Activated naive CD4-positive, alpha-beta T cell treated with anti-CD3 and anti-CD28 coated beads for 36 hours (primary cell): ENCODE measurements at places on chromosomes 16 and 17. TPM values are rescaled to one million over a fixed set of nuclear protein-coding genes. Genes with fewer than 3 reads are reported as not detected.
A peak's percentile ranks its signal among the peaks of the same experiment; 100 is the strongest.

Gene CCL2
- not detected for total RNA-seq

Gene PERCC1
- 0.31 TPM for total RNA-seq

Gene ZFHX3
- 0.44 TPM for total RNA-seq

Gene SLFN14
- total RNA-seq, result not detected

Gene ARL5C
- not detected for total RNA-seq

Gene MEIOB
- 0.52 TPM for total RNA-seq

Gene KRT32
- not detected for total RNA-seq

Gene KRTAP4-7
- total RNA-seq, result not detected

Gene TBC1D3
- not detected for total RNA-seq

Gene ACSM2B
- not detected for total RNA-seq

Gene CFAP97D1
- not detected for total RNA-seq

- no peak for DNase-seq
Measured at GRCh38 chr17:13230350-13231264, 212.8 kb upstream of the ELAC2 start.

DNA sequence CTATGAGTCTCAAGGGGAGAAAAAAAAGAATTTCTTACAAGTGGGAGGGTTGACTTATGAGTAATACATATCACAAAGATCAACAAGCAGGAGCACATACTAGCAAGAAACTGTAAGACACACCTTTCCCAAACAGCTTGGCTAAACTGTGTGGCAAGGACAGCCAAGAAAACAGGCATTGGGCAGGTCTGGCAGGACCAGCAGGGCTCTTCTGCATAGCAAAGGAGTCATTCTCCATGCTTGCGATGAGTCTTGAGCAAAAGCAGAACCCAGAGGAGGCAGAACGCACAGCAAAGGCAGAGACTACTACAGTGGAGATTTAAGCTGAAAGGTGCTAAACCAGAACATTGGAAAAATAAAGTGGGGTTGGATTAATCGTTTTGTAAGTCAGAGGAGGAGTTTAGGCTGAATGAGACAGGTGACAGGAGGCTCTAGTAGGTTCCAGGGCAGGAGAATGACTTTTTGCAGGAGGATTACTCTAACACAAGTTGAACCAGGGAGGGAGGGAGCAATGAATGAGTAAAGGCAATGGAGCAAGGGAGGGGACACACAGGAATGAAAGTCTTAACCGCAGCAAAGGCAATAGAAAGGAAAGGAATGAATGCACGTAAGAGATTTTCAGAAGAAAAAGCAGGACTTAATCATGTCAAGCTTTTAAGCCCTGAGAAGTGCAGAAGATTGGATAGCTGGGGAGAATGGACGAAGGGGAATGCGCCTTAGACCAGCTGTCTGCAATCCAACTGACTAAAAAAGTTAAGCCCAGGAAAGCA is 2.7 kb downstream of the N4BP1 start:
- DNase-seq, result no peak

GRCh38 chr17:34511931-34512330 is 67.5 kb upstream of the TMEM132E start:
- no peak for DNase-seq

- DNase-seq, result no peak
Measured at GRCh38 chr16:52652033-52652432, 105.1 kb upstream of the TOX3 start.

GRCh38 chr16:3580251-3580651 is 3.0 kb upstream of the NLRC3 start:
- no peak for DNase-seq

- DNase-seq, result no peak
Measured at GRCh38 chr17:44000141-44000860, 4.1 kb upstream of the NAGS start.

DNA sequence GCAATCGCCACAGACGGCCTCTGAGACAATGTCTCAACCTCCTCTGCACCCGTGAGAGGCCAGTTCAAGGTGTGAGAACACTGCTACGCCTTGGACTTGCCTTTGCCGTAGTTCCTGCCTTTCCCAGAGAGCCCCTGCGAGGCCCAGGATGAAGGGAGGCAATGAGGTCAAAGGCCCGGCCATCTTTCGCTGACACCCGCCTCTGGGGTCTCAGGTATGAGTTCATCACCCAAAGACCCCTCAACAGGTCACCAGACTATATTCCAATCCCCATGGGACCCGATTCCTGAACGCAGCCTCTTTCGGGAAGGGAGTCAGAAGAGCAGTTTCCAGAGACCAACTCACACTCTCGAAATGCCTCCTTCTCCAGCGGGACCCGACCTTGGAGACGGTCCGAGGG is 573.5 kb downstream of the KCNJ18 start:
- no peak for DNase-seq

DNA sequence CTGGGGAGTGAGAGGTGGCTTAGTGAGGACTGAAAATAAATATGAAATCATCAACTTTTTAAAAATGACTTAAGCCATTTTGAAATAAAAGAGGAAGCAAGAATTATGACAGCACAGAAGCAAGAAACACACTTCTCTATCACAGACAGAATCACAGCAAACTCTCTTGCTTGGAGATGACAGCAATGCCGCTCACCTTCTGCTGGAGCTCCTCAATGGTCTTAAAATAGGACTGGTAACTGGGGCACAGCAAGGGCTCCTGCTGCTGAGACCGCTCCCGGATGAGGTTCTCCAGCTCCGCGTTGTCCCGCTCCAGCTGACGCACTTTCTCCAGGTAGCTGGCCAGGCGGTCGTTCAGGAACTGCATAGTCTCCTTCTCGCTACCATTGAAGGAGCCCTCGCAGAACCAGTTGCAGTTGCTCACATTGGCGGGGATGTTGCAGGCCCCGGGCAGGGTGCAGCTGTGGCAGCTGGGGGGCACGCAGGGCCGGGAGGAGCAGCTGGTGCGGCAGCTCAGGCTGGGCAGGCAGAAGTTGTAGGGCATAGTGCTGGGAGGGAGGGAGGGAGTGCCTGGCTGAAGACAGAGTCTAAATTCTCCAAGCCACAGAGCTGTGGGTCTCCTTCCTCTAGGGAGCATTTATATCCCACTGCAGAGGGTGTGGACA is at the start of gene KRT31:
TSS of gene KRT31 (minus strand) at position 613 of the 665 bp plus-strand sequence. CDS start at position 544, 69 bp downstream.
- DNase-seq, result no peak

GRCh38 chr17:50479522-50480141 is 972 bp downstream of the RSAD1 start:
- peak; percentile 76 for DNase-seq

GRCh38 chr17:50640686-50641351 is 6.1 kb downstream of the ABCC3 start:
- no peak for DNase-seq

- DNase-seq, result no peak
Measured at GRCh38 chr16:2702871-2703745, 16.9 kb downstream of the PRSS27 start.

DNA sequence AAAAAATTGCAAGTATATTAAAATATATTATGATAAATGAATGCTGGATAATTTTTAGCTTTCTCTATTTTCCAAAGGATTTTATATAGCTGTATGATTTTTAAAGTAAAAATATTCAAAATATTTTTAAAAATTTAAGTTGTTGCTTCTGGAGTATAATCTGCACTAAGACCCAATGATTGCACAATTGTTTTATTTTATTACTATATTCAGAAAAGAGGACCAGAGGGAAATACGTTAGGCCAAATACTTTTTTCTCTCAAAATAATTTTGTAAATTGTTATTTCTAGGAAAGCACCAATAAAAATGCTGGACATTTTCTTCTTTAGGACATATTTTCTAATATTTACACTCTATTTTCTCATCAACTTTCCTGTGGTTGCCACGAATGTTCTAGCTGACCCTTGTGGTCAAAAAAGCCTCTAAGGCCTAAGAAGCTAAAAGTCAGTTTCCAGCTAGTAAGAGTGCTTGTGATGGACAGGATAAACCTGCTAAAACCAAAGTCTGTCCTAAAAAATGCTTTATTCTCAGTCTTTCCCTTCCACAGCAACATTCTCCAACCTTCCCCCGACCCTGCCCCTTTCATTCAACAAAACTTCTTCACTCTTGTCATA is 31.2 kb downstream of the MMD start:
- no peak for DNase-seq

- no peak for DNase-seq
Measured at GRCh38 chr16:89785523-89786155, 30.8 kb downstream of the FANCA start.

GRCh38 chr17:57852092-57852954 is 2.5 kb upstream of the MRPS23 start:
- DNase-seq, result no peak

DNA sequence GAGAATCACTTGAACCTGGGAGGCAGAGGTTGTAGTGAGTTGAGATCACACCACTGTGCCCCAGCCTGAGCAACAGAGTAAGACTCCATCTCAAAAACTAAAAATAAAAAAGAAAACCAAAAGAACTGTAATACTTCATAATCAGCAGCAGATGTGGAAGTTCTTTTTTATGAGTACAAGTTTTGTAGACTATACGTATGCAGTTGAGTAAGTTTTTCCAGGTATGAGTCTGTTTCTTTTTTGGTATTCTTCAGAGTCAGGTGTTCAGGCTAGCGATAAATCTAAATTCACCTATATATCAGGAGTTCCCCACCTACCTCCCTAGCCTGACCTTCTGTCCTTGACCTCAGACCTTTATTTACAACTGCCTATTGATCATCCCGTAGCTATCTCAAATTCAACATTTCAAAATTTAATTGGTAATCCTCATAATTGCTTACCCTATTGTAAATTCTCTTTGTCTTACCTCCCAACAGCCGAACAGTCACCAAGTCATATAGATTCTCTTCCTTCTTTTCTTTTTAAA is 10.7 kb downstream of the DCTN5 start:
- DNase-seq, result no peak

DNA sequence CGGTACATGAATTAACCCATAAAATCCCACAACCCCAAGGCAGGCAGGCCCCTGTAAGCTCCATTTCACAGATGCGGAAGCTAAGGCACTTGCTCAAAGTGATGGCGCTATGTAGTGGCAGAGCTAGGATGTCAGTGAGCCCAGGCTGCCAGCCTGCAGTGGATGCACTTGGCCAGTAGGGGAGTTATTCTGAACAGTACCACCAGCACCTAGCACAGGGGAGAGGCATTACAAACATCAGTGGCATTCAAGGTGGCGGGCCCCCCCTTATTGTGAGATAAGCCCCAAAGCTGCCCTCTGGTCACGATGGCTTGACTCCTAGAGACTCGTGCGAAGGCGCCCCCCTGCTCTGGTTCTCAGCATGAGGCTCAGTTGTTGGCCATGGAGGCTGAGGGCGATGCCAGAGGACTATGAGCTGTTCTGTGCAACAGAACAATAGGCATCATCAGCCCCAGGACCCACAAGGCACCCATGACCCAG is 33.8 kb downstream of the GTF3C1 start:
- DNase-seq, result peak; percentile 34

GRCh38 chr16:15835136-15835878 is 21.5 kb downstream of the MYH11 start:
- no peak for DNase-seq

GRCh38 chr16:88804173-88804551 is 573 bp downstream of the CDT1 start:
- no peak for DNase-seq

GRCh38 chr17:7122381-7122780 is 7.8 kb upstream of the ASGR2 start:
- DNase-seq, result no peak

DNA sequence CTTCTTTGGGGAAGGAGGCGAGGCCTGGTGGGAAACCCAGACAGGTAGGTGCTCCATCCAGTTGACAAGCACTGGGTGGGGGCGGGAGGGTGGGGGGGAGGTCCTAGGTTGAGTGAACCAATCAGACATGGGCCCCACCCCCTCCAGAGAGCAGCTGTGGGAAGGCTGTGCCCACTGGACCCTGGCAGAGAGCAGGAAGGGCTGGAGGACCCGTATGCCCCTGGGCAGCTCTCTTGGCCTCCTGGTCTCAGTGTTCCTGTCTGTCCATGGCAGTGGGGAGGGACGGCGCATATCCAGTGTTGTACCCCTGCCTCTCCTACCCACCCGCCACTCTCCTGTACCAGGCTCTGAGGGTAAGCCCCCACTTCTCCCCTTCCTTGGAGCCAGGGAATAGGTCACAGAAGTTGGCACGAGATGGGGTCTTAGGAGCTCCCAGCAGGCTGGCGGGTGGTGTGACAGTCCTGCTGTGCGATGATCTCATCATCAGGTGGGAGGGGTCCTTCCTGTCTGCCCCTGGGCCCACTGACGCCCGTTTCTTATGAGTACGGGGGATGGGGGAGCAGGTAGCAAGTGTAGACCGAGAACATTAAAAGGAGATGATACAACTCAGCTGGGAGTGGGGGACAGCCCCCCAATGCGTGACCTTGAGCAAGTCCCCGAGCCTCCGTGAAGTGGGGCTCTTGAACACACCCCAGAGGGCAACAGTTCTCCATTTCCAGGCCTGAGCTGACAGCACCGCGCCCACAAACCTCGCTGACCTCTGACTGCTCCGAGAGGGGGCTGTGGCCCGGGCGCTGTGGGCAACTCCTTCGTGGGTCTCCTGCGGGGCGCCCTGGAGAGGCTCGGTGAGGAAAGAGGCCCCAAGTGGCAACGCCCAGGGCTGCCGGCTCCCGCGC is 1.2 kb upstream of the ZFPM1 start:
- DNase-seq, result peak; percentile 30

DNA sequence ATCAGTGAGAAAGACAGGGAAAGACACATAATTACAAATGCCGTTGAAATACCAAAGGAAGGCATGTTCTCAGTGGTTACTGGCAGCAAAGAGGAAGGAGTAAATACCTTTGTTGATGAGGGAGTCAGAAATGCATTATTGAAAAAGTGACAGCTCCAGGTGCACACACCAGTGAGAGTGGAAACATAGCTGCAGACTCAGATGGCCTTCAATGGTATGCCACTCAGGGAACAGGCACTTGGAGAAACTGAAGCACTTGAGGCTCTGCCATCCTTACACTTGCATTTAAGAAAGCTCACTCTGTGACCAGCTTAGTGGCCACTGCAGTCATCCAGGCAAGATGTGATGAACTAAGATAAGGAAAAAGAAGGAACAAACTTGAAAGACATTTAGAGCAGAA is 29.9 kb downstream of the NOG start:
- no peak for DNase-seq

DNA sequence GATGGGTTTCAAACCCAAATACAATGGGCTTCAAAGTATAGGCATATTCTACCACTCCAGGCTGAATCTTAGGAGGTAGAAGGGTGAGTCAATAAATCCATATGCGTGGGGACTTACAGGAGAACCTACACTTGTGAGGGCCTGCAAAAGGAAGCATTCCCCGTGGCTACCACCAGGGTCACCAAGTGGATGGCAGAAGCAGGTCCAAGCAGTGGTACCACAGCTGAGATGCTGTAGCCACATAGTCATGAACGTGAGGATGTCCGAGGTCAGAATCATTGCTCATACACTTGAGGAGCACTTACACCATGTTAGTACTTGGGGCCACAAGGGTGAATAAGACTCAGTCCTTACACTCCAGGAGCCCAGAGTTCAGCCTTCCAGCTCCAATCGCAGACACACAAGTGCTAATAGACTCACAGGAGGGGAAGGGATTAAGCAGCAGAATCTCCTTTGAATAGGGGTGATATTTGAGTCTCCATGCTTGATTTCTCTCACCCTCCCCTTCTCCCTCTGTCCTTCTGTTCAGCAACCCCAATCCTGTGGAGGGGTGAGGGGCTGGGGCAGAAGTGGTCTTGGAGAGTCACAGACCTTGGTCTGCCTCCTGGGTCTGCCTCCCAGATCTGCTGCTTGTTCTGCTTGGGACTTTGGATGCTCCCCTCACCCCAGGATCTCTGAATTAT is 42.5 kb upstream of the ASIC2 start:
- no peak for DNase-seq
